Activated naive CD4-positive, alpha-beta T cell treated with anti-CD3 and anti-CD28 coated beads, Interleukin-2, amount 10 ng/mL, durations not matched to agents 7 days and 5 days (primary cell): ENCODE measurements at places on chromosomes 5 and 9.
A peak's percentile ranks its signal among the peaks of the same experiment; 100 is the strongest.

- H3K27ac ChIP-seq, result no peak overlapping the region
- H3K27me3 ChIP-seq, result no peaks in the 10 kb centered on the region
- no peak overlapping the region for H3K4me3 ChIP-seq
- peaks cover 52% of the 10 kb centered on the region for H3K4me1 ChIP-seq
- peaks cover 65% of the 10 kb centered on the region for H3K36me3 ChIP-seq
- no peak for DNase-seq
Observed at GRCh38 chr5:80128141-80128540, 93.0 kb downstream of the THBS4 start.

DNA sequence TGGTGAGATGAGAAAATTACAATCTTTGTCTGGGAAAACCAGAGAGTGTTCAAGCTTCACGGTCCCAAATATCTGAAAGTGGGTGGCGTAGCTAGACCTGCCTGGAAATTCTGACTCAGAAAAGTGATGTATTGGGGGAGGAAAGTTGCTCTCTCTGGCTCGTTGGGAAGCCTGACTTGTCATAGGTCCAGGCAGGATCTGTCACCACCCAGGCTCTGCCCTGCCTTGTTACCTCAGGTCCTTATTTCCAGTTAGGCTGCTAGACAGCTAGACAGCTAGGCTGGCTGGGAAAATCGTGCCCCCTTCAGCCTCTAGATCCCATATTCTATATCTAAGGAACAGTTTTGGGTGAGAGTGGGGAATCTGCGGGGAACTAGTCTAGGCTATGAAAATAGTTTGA is 41.0 kb upstream of the HCN1 start:
- DNase-seq, result no peak
- H3K4me1 ChIP-seq, result no peaks in the 10 kb centered on the region
- H3K27ac ChIP-seq, result no peak overlapping the region
- H3K27me3 ChIP-seq, result no peaks in the 10 kb centered on the region
- H3K4me3 ChIP-seq, result no peak overlapping the region

DNA sequence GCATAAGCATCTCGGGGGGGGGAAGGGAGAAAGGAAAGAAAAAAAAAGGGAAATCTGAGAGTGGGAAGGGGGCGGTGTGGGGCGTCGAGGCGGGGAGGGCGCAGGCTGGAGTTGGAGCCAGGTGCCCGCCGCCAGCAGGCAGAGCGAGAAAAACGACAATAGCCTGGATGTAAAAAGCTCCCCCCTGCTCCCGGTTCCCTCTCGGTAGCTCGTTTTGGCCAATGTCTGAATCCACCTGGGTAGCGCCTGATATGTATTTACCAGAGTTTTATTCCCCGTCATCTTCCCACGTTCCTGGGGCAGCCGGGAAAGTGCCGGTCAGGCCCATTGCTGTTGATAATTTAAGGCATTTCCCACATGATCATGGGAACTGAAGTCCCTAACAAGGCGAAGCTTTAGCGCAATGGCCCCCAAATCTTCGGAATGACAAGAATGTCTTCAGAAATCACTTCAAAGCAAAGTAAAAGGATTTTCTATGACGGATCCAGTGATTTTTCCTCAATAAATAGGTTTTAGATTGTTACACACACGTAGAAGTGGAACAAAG is 3.0 kb upstream of the OTP start:
- H3K4me3 ChIP-seq, result no peak overlapping the region
- peaks cover 13% of the 10 kb centered on the region for H3K36me3 ChIP-seq
- DNase-seq, result no peak
- peaks cover 26% of the 10 kb centered on the region for H3K4me1 ChIP-seq
- H3K27me3 ChIP-seq, result peaks cover 97% of the 10 kb centered on the region

- H3K36me3 ChIP-seq, result peaks cover 22% of the 10 kb centered on the region
- H3K4me1 ChIP-seq, result peaks cover 68% of the 10 kb centered on the region
Observed at GRCh38 chr9:97985058-97985861, 2.1 kb downstream of the ANP32B start.

DNA sequence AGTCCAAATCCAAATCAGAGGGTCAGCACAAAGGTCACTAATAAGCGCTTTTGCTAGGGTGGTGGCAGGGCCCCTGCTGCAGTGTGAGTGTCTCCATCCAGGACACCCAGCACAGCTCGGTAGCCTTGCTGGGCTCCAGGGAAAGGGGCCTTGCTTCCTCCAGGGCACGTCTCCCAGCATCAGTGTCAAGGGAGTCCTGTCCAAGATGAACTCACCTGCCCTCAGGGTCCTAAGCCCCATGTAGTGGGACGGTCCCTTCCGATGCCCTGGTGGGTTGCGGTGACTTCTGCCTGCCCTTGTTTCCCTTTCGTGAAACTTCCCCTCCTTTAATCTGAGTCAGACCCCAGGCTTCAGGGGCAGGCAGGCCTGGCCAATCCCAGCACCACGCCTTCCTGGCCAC is 101.7 kb downstream of the ZNF354C start:
- H3K4me1 ChIP-seq, result no peaks in the 10 kb centered on the region
- H3K27me3 ChIP-seq, result peaks cover 8% of the 10 kb centered on the region
- no peaks in the 10 kb centered on the region for H3K36me3 ChIP-seq
- no peak overlapping the region for H3K27ac ChIP-seq
- no peak for DNase-seq

- peaks cover 18% of the 10 kb centered on the region for H3K27me3 ChIP-seq
- no peaks in the 10 kb centered on the region for H3K36me3 ChIP-seq
- peaks cover 29% of the 10 kb centered on the region for H3K4me1 ChIP-seq
Observed at GRCh38 chr5:10578869-10579268, 15.0 kb downstream of the ANKRD33B start.

DNA sequence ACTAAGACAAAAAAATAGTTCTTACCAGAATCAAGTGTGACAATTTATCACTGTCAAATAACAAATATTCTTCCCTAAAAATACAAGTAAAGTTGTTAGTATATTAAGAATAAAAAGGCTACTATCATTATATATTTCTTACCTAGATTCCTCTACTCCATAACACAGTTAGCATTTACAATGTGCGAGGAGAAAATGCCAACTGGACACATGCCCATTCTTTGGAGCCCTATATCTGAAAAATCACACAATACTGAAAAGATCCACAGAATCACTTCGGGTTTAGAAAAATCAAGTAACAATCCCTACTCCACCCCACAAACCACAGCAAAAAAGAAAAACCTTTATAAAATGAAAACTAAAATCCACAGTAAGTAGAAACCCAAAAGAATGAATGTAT is 70.9 kb downstream of the PKD2L2 start:
- peaks cover 29% of the 10 kb centered on the region for H3K36me3 ChIP-seq
- no peak overlapping the region for H3K27ac ChIP-seq
- no peaks in the 10 kb centered on the region for H3K27me3 ChIP-seq

DNA sequence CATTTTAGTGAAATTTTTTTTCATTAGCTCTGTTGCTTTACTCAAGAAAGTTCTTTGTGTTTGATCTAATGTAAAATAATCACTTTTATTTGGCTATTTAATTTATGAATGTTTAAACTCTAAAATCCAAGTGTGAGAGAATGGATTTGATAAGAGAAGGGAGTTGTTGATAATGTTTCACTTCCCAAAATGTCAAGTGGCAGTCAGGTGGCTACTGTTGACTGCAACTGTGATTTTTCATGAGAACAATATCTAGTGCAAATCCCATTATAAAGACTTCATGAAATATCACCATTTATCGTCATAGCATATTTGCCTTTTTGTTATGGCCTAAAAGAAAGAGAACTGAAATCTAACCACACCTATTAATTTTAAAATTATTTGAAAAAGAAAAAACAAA is 118.3 kb upstream of the SNX2 start:
- H3K4me3 ChIP-seq, result no peak overlapping the region
- no peaks in the 10 kb centered on the region for H3K36me3 ChIP-seq
- no peaks in the 10 kb centered on the region for H3K4me1 ChIP-seq
- no peak for DNase-seq

DNA sequence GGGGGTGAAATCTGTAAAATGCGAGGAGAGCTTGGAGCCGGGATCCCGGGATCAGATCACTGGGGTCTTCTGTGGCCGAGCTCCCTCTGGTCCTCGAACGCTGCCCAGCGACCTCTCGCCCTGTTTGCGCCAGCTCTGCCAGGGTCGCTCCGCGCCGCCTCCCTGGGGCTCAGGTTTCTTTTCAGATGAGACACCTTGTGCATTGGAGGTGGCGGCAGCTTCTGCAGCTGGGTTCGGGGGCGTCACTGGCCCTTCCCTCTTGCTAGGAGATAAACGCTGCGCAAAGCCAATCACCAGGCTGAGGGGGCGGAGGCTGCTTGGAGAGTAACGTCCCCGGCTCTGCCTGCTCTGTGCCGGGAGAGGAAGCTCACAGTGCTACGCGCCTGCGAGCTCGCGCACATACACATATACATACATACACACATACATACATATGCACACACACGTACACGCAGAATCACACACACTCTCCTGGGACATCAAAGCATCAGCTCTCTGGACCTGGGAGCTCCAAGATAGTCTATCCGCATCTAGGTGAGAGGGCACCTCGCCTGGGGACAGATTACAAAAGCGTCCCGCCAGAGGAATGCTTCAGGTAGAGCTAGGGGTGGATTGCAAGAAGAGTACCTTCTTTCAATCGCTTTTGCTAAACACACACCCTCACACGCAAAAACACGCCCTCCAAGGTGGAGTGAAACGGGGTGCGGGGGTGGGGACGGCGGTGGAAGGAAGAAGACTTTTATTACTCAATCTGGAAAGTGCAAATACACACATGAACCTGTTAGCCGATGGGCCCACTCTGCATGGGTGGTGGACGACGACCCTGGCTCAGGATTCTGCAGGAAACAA is at the start of gene ST8SIA4:
Gene ST8SIA4, minus strand, starts transcription at position 244 of the 849 bp plus-strand sequence. CDS start 327 bp downstream, outside the sequence.
- peak within 1 kb of the TSS; percentile 99 for H3K4me3 ChIP-seq
- peaks cover 26% of the 10 kb centered on the region for H3K36me3 ChIP-seq
- no peaks in the 10 kb centered on the region for H3K27me3 ChIP-seq
- peak within 1 kb of the TSS; percentile 99 for H3K27ac ChIP-seq
- DNase-seq, result peak; percentile 97
